Uterus (tissue), 4 donors: ENCODE measurements at places on chromosomes 6 and 20. TPM values are rescaled to one million over a fixed set of nuclear protein-coding genes. Genes with fewer than 3 reads are reported as not detected.

The FKBP5 gene
- 48.7 TPM for total RNA-seq

DNA sequence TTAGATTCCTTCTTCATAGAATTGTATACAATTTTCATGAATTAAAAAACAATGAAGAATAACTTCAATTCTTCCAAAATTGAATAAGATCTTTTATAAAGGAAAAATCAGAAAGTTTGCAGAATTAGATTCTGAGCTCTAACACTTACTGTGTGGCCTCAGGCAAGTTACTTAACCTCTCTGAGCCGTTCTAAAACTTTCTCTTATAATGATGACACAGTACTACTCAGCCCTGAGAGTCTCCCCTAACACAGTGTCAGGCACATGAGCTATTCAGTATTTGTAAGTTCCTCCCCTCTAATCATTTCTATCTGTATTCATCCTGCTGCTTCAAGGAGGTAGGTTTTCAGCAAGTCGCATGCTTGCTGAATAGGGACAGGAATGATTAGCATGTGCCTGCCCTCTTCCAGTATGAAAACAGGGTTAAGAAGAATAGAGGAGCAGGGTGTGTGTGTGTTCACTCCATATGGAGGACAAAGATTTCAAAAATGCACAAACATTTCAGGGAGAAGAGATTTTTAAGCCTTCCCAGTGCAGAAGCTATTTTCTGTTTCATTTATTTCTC, 11.4 kb downstream of the ID4 start:
- no peak for DNase-seq
- no peak overlapping the region for H3K27ac ChIP-seq
- no peaks in the 10 kb centered on the region for H3K36me3 ChIP-seq
- H3K4me1 ChIP-seq, result no peaks in the 10 kb centered on the region
- H3K4me3 ChIP-seq, result no peak overlapping the region

DNA sequence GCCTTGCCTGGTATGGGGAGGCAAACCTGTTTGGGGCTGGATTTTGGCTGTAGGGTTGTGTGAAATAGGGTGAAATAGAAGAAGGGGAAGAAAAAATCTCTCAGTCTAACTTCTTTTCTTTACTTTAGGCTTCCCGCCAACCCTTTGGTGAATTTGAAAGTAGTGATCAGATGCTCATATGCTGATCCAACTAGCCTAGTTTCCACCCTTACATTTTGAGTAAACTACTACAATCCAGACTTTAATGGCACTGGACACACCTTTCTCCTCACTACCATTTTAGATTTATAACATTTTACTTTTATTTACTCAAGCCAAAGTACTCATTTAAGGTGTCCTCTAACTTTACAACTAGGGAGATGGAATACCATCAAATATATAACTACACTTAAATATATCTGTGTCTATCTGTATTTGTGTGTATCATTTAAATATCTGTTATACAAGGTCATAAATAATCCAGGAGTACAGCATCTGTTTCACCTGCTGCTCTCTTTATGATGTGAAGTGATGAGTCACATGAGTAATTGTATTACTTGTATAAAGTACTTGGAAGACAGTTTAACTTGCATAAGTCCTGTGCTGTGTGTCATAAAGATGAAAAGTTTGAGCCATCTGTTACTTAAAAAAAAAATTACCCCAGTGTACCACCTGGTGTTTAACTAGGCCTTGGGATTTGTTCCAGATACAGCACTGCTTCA, 172.1 kb downstream of the CDKAL1 start:
- no peaks in the 10 kb centered on the region for H3K4me1 ChIP-seq
- no peak overlapping the region for H3K27ac ChIP-seq
- H3K4me3 ChIP-seq, result no peak overlapping the region
- H3K27me3 ChIP-seq, result no peaks in the 10 kb centered on the region
- no peaks in the 10 kb centered on the region for H3K36me3 ChIP-seq
- no peak for DNase-seq

The CFAP61 gene
- not detected for total RNA-seq

GRCh38 chr20:35279533-35280174, 1.7 kb upstream of the MMP24OS start:
- peaks cover 7% of the 10 kb centered on the region for H3K4me1 ChIP-seq
- no peak for DNase-seq
- H3K27ac ChIP-seq, result no peak overlapping the region
- H3K4me3 ChIP-seq, result no peak overlapping the region

The POU5F1 gene
- total RNA-seq, result not detected

The ADGRG6 gene
- total RNA-seq, result 12.0 TPM

DNA sequence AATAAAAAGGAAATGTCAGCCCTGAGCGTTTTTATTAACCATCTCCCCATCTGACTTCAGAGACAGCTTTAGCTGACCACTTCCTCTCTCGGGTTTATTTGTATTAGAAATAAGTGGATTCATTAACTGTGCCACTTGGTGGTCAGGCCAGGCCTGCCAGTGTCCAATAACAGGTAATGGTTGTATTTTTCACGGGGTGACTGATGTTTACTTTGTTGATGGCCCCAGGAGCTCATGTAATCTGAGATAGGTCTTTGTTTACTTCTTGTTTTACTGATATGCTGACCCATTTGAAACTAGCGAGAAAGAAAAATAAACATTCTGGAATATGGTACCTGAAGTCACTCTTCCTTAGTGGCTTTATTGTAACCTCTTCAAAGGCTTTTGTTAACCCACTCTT, 504.3 kb upstream of the SLC35B3 start:
- H3K27ac ChIP-seq, result no peak overlapping the region
- no peaks in the 10 kb centered on the region for H3K36me3 ChIP-seq
- no peak for DNase-seq
- H3K4me1 ChIP-seq, result no peaks in the 10 kb centered on the region

DNA sequence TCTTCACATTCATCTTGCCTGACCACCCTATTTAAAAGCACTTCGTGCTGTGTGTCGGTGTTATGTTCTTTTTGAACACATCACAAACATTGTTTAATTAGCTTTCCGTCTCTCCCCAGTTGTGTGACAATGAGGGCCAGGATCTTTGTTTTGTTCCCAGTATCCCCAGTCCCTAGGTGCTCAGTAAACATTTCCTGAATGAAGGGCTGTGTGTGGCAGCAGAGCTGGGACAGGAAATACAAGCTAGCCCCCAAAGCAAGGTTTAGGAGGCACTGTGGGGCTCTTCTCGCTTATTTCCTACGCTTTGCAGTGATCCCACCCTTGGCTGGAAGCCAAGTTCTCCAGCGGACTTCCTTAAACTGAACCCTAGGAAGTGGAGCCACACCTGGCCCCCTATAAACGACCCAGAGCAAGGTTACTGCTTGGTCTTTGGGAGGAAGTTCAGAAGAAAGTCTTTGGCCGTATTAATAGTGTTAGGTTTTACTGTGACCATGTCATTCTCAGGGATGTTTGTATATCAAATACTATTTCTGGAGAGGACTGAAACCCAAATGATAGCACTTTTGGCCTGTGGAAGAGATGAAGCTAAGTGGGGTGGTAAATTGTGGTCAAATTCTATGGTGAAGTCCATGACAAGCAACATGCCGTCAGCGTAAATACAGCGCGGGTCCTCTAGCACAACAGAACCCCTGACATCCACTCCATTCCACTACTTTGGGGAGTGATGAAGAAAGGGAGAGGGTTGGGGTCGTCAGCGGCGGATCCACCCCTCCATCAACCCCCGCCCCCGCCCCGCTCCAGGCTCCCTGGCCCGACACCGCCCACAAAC, 570 bp upstream of the FANCE start:
- peak overlapping the region; percentile 82 for H3K27ac ChIP-seq
- H3K36me3 ChIP-seq, result no peaks in the 10 kb centered on the region

DNA sequence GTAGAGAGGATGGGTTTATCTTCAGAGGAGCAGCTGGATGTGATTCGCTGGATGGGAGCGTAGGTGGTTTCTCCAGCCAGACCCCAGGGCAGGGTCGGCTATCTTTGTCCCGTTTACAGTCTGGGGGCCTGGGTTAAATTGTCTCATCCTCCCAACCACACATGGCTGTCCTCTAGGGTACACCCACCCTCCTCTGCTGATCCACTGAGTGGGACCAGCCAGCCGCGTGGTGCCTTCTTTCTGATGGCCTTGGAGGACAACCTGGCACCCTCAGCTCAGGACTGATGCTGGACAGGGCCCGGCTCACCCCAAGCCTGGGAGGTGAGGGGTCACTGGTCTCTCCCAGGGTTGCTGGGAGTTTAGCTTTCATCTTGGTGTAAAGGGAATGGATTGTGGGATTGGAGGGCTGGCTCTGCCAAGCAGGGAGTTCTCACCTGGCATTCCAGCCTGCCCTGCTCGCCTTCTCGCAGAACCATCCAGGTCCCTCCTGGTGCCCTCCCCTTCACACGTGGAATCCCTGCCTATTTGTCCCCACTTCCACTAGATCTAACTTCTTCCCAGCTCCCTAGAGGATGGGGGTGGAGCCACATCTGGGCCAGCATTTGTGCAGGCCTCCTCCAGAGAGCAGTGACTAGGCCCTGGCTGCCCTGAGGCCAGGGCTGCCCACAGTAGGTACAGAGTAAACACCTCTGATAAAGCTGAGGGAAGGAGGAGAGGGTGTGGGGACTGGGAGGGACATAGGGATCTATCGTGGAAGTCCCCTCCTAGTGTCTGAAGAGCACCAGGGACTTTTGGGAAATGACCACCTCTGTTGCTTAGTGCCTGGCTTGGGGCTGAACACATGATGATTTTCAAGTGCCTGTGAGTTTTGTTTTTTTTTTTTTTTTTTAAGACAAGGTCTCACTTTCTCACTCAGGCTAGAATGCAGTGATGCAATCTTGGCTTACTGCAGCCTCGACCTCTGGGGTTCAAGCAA, 1.6 kb downstream of the ITPR3 start:
- H3K27me3 ChIP-seq, result no peaks in the 10 kb centered on the region
- DNase-seq, result no peak
- no peaks in the 10 kb centered on the region for H3K36me3 ChIP-seq
- H3K4me3 ChIP-seq, result no peak overlapping the region

- DNase-seq, result no peak
- H3K27me3 ChIP-seq, result no peaks in the 10 kb centered on the region
- H3K4me3 ChIP-seq, result no peak overlapping the region
- H3K36me3 ChIP-seq, result no peaks in the 10 kb centered on the region
Observed at GRCh38 chr20:25397821-25398220, 7.2 kb upstream of the ABHD12 start.

- DNase-seq, result no peak
- H3K27me3 ChIP-seq, result no peaks in the 10 kb centered on the region
- H3K4me1 ChIP-seq, result no peaks in the 10 kb centered on the region
Observed at GRCh38 chr6:146620655-146621054, 21.9 kb downstream of the ADGB start.

DNA sequence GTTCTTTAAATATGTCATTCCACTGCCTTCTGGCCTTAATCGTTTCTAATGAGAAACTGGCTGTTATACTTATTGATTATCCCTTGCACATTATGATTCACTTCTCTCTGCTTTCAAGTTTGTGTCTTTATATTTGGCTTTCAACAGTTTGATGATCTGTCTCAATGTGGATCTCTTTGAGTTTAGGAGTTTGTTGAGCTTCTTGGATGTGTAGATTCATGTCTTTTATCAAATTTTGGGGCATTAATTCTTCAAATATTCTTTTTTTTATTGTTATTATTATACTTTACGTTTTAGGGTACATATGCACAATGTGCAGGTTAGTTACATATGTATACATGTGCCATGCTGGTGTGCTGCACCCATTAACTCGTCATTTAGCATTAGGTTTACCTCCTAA, 29.3 kb downstream of the ZBTB9 start:
- no peaks in the 10 kb centered on the region for H3K36me3 ChIP-seq
- no peaks in the 10 kb centered on the region for H3K4me1 ChIP-seq
- H3K27ac ChIP-seq, result no peak overlapping the region

The GGTLC1 gene
- total RNA-seq, result not detected

DNA sequence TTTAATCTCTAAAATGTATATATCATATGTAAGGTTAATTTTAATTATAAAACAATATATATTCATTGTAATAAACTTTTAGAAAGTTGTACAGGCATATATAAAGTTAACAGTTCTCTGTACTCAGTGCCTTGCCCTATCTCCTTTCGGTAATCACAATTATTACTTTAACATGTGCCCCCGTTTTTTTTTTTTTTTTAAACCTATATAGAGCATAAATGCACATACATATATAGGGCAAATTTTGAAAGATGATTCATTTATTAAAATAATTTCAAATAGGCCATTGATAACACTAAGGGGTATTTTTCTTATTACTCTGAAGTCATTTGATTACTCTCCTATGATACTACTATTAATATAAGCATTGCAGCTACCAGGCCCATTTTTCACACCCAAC, 1.9 kb downstream of the ASF1A start:
- H3K36me3 ChIP-seq, result no peaks in the 10 kb centered on the region
- no peaks in the 10 kb centered on the region for H3K27me3 ChIP-seq
- peak overlapping the region; percentile 79 for H3K4me3 ChIP-seq
- no peaks in the 10 kb centered on the region for H3K4me1 ChIP-seq

DNA sequence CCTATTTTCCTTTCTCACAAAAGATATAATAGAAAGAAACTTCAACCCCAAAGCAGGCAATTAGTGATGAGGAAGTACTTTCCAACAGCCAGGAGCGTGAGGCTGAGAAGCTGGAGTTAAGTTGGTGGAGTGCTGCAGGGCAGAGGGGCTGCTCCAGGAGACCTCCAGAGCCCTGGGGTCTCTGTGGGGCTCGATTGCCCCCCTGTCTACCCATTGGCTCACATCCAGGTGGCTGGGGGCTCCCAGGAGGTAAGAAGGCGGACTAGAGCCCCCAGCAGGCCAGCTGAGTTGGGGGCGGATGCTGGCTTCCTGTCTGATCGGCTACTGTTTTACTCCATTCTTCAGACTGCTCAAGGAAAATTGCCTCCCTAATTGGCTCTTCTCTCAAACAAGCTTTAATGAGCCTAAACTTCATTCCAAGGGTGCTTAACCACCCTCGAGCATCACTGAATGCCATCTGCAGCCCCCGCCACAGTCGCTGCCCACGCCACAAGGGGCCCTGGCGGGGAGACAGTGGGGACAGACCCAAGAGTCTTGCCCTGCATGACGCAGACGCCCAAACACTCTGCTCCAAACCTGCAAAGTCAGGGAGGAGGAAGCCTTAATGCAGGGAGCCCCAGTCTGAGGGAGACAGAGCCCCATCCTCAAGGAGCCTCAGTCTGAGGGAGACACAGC, 78.6 kb downstream of the MDGA1 start:
- no peak overlapping the region for H3K4me3 ChIP-seq
- no peak for DNase-seq
- no peaks in the 10 kb centered on the region for H3K27me3 ChIP-seq
- no peak overlapping the region for H3K27ac ChIP-seq
